Heart left ventricle (tissue), 16 donors: ENCODE measurements at places on chromosomes 16 and 17.

- H3K4me1 ChIP-seq: no peaks in the 10 kb centered on the region
- DNase-seq: peak; percentile 68
- H3K4me3 ChIP-seq: peak overlapping the region; percentile 5
Observed at GRCh38 chr16:24685539-24686432, 43.7 kb upstream of the TNRC6A start.

- H3K4me3 ChIP-seq: no peak overlapping the region
- no peak for DNase-seq
- H3K27me3 ChIP-seq: no peaks in the 10 kb centered on the region
- H3K27ac ChIP-seq: no peak overlapping the region
Observed at GRCh38 chr17:34248511-34249024, 6.5 kb upstream of the CCL2 start.

GRCh38 chr17:48247603-48248002, 140.0 kb downstream of the SNX11 start:
- H3K4me1 ChIP-seq: peaks cover 4% of the 10 kb centered on the region
- H3K4me3 ChIP-seq: no peak overlapping the region
- H3K36me3 ChIP-seq: no peaks in the 10 kb centered on the region
- peaks cover 3% of the 10 kb centered on the region for H3K27me3 ChIP-seq
- no peak for DNase-seq

- H3K36me3 ChIP-seq: peaks cover 36% of the 10 kb centered on the region
- H3K4me1 ChIP-seq: peaks cover 17% of the 10 kb centered on the region
- DNase-seq: no peak
Observed at GRCh38 chr17:18021372-18021771, 17.6 kb downstream of the ATPAF2 start.

DNA sequence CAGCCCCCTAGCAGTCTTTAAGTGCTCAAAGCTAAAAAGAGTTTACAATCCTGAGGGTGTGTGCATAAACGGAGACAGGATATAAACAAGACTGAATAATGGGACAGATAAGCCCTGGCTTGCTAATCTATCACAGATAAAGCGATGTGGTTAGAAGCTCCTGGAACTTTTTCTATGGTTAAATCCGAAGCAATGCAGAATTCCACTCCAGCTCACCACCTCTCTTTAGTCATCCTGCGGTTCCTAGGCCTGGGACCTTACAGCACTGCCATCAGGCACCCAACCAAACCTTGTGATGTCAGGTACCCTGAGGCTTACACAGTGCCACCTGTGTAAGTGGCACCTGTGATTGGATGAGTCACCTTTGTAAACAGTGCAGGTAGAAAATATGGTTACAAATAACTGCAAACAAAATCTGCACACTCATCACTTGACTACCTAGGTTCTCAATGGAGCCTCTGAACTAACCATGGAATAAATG, 31.5 kb upstream of the B4GALNT2 start:
- no peaks in the 10 kb centered on the region for H3K27me3 ChIP-seq
- H3K36me3 ChIP-seq: no peaks in the 10 kb centered on the region
- H3K4me1 ChIP-seq: no peaks in the 10 kb centered on the region
- DNase-seq: no peak
- no peak overlapping the region for H3K4me3 ChIP-seq
- H3K27ac ChIP-seq: no peak overlapping the region

DNA sequence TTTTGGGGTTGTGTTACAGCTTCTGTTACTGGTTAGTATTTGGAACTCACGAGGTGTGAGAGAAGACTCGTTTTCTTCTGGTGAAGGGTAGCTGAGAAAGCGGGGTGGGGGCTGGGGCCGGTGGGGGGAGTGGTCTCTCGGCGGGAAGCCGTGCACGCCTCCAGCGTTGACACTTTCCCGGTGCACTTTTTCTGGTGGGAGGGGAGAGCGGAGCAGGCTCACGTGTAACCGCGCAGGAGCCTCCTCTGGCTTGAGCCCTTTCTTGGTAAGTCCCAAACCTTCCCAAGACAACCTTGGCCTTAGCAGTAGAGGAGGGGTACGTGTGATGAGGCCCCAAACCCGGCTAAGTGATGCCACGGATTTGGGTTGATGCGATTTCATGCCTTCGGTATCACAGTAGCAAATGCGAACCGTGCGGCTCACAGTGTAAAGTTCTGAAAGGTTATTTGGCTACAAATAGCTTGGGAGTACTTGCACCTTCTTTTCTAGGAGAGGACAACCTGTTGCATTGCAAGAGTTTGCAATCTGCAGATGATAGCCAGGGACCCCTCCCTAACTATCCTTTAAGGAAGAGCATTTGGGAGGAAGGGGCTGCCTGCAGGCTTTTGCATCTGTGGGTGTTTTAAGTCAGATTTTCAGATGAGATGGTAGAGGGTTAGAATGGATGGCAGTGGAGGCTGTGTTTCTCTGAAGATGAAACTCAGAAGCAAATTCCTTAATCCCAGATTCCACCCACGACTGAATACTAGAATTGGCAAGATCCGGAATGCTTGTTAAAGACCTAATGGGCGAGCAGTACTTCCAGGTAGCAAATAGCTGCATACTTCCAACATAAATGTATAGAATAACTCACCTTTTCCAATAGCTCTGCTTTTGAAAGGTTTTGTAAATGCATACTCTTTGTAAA, 1.5 kb downstream of the HLF start:
- peak overlapping the region; percentile 81 for H3K27ac ChIP-seq
- H3K27me3 ChIP-seq: no peaks in the 10 kb centered on the region
- peaks cover 15% of the 10 kb centered on the region for H3K36me3 ChIP-seq
- DNase-seq: peak; percentile 50
- peaks cover 6% of the 10 kb centered on the region for H3K4me1 ChIP-seq
- H3K4me3 ChIP-seq: peak overlapping the region; percentile 69

DNA sequence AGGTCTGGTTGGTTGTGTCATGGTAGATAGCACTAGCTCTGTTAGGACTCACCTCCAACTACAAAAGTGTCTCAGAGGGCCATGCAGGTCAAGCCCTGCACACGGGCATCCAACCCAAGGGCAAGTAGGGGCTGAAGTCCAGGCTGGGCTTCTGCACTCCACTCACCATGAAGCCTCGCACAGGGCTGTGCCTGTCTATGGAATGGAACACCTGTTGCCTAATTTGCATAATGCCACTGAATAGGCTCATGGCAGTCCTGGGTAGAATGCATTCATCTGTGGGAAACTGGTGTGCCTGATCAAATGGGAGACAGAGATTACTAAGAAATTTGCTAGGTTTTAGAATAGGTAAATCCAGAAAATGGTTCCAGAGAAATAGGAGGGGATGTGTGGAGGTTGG, 8.0 kb upstream of the AKAP1 start:
- no peaks in the 10 kb centered on the region for H3K27me3 ChIP-seq
- no peak overlapping the region for H3K4me3 ChIP-seq
- no peak for DNase-seq
- H3K36me3 ChIP-seq: no peaks in the 10 kb centered on the region
- H3K4me1 ChIP-seq: no peaks in the 10 kb centered on the region

DNA sequence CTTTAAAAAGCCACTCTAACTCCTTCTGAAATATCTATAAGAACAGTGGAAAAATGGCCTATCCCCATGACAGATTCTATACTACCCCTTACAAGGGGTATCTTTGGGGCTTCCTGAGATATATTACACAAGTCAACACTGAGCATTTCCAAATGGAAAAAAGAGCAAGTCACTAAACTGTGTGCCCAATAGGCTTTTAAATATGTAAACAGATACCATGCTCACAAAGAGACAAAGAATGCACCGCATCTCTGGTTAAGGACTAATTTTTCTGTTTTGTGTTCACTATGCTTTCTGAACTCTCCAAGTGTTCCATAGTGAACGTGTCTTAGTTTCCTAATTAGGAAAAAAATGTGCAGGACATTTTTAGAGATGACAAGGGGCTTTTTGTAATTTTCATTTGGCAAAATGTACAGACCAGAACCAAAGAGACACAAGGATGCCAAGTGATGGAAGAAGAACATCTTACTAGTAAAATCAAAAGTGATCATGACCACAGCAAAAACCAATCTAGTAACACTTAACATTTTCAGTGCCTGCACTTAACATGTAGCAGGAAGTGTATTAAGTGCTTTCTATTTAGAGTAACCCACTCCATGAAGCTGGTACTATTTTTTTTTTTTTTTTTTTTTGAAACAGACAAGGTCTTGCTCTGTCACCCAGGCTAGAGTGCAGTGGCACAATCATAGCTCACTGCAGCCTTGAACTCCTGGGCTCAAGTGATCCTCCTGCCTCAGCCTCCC, 21.5 kb downstream of the MYH11 start:
- H3K4me1 ChIP-seq: no peaks in the 10 kb centered on the region
- H3K27me3 ChIP-seq: no peaks in the 10 kb centered on the region
- DNase-seq: no peak
- no peak overlapping the region for H3K27ac ChIP-seq
- H3K4me3 ChIP-seq: no peak overlapping the region

DNA sequence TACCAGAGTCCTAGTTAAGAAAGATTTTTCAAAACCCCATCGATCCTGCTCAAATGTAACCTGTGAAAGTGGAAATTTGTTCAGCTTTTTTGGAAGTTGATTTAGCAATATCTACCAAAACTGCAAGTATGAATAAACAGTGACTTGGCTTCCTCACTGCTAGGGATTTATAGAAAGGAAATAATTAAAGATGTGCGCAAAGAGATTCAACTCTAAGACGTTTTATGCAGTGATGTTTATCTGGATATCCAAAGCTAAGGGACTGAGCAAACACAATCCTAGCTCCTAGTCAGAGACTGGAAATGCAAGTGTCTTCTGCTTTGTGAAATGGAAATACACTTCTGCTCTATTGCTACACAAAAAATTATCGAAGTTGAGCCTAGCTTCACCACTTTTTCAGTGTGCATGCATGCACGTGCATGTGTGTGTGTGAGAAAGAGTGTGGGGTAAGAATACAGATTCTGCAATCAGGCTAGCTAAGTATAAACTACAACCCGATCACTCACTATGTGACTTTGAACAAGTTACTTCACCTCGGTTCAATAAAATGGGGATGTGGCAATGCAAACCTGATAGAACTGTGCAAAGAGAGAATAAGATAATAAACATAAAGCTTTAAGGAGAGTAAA, 52.1 kb upstream of the FOXF1 start:
- no peaks in the 10 kb centered on the region for H3K36me3 ChIP-seq
- H3K4me3 ChIP-seq: no peak overlapping the region
- H3K4me1 ChIP-seq: no peaks in the 10 kb centered on the region
- peaks cover 48% of the 10 kb centered on the region for H3K27me3 ChIP-seq
- no peak overlapping the region for H3K27ac ChIP-seq

- no peaks in the 10 kb centered on the region for H3K36me3 ChIP-seq
- DNase-seq: no peak
- no peaks in the 10 kb centered on the region for H3K4me1 ChIP-seq
- H3K4me3 ChIP-seq: no peak overlapping the region
- H3K27ac ChIP-seq: no peak overlapping the region
Observed at GRCh38 chr16:52680993-52681392, 134.1 kb upstream of the TOX3 start.

DNA sequence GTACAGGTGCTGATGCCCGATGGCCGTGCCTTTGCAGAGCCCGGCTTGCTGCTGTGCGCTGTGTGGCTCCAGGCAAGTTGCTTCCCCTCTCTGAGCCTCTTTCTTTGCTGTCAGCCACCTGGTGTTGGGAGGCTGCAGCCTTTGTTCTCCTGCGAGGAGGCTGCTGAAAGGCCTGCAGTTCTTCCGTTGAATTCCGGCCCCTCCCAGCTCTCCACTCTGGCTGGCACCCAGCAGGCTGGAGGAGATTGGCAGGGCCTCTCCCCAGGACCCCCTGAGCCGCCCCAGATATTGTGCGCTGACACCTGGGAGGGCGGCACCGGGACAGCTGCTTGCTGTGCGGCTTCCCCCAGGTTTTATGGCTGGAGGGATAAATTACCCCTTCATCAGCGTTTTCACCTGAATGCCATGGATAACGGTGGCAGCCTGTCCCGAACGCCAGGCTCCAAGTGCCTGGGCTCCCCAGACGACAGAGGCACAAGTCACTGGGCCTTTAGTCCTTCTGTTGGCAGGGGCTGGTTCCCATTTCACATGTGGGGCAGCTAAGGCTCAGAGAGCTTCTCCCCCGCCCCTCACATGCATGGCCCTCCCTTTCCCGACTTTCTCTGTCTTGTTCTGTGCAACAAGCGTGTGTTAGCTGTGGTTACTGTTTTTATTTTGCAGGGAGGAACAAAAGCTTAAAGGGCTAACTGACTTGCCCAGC, 35.1 kb upstream of the GSE1 start:
- H3K36me3 ChIP-seq: no peaks in the 10 kb centered on the region
- DNase-seq: no peak
- H3K4me3 ChIP-seq: no peak overlapping the region
- no peaks in the 10 kb centered on the region for H3K27me3 ChIP-seq

GRCh38 chr17:80152081-80152702, 5.3 kb upstream of the EIF4A3 start:
- H3K36me3 ChIP-seq: no peaks in the 10 kb centered on the region
- H3K27ac ChIP-seq: no peak overlapping the region
- no peaks in the 10 kb centered on the region for H3K27me3 ChIP-seq
- no peak for DNase-seq

DNA sequence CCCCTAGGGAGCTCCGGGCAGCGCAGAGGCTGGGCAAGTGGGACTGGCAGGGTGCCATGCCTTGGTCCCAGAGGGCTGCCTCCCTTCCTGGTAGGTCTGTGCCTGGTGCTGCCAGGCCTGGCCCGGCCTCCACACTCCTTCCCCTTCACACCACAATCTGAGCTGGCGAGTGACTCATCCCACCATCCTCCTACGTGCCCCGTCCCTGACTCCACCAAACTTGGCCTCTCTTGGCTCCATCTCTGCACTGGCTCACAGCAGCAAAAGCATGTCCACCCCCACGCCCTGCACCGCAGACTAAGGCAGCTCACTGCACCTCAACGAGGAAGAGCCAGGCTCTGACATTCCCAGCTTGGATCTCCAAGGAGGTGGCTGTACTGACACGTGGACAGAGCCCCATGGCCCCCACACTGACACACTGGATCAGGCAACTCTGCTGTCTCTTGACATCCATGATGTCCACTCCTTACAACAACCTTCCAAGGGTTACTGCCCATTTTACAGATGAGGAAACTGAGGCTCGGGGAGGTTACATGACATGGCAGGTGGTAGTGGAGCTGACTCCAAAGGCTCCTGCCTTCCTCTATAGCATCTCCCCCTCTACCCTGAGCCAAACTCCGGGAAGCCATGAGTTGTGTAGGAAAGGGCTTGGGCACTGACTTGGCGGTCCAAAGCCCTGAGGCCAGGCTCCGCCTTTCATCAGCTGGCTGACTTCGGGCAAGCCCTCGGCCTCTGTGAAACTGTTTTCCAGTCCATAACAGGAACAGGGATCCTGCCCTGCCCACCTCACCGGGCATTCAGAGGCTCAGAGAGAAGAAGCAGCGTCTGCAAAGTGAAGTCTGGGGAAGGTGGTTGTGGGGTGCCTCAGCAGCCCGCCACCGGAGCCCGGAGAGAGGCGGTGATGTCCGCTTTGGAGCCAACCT, 20.1 kb upstream of the KRT19 start:
- peaks cover 18% of the 10 kb centered on the region for H3K4me1 ChIP-seq
- no peaks in the 10 kb centered on the region for H3K36me3 ChIP-seq
- H3K27me3 ChIP-seq: peaks cover 14% of the 10 kb centered on the region
